CD4-positive, alpha-beta T cell treated with Interleukin-15 for 4 hours (primary cell): ENCODE measurements at places on chromosomes 2 and 18.

DNA sequence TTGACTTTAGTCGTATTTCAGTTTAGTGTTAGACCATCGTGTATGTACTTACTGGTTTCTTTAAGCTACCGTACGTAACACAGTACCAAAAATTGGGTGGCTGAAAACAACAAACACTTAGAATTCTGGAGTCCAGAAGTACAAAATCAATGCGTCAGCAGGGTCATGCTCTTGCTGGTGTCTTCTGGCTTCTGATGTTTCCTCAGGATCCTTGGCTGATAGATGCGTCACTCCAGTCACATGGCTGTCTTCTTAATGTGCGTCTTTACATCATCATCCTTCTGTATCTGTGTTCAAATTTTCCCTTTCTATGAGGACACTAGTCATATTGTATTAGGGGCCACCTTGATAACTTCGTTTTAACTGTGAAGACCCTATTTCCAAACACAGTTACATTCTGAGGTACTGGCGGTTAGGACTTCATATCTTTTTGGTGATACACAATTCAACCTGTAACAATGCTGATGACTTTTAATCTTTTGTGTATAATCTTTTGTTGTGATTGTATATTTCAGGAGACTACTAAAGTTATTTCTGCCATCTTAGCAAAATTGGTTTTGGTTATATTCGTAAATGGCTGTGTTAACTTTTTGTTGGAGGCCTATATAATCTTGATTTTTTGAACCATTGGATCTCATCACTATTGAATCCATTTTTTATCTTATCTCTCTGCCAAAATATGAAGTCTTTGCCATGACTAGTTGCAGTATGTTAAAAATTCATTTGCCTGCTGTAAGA is 25.4 kb downstream of the ACTR3 start:
- DNase-seq: no peak

DNA sequence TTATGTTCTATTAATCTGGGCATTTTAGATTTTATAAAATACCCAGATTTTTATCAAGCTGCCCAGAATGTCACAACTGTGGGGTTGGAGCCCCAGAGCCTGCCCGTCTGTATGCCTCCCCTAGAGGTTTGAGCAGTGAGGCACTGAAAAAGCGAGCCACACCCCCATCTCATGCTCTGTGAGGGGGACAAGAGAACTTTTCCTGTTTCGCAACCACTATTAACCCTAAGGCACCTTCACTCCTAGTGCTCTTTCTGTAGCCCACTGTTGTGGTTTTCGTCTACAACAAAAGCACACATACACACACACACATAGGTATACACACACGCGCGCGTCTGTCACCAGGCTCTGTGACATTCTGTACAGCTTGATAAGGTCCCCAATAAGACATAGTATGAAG is 38.0 kb downstream of the DCDC2C start:
- no peak for DNase-seq

DNA sequence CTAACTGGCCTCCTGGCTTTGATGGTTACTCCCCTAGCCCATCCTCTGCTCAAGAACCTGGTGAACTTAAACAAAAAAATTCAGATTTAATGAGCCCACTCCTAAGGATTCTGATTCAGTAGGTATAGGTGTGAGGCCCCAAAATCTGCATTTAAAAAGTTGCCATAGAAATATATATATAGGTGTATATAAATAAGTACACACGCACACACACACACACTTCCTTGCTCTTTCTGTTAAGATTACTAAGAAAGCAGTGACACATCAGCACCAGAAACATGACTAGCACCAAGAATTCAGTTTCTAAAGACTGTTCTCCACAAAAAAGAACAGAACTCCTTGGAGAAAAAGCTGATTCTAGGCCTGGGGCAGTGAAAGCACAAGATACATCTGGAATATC is 17.8 kb downstream of the EML6 start:
- DNase-seq: no peak

DNA sequence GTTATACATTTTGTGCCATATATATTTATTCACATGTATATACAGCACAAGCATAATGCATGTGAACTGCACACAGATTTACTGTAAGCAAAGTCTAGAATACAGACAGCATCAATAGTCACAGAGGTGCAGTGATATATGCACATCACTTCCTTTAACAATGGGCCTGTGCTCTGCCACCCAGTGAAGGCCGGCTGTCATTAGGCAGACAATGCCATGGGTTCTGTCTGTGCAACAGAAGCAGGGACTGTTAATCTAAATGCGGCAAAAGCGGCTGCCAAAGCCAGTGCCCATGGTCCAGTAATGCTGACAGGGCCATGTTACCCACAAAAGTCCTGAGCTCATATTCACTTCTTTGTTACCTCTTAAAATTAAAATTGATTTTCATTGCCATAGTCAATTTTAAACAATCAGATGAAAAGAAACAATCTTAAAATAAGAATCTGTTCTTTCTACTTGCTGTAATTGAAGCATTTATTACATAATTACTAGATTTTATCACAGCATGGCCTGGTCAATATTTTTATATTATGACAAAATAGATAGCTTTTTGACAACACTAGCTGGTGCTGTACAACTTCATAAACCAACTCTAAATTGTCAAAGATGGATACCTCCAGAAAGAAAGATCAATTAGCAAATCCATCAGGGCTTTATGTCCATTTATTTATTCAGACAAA is 232.0 kb downstream of the STK39 start:
- DNase-seq: no peak
